Stimulated activated CD4-positive, alpha-beta T cell treated with anti-CD3 and anti-CD28 coated beads, Interleukin-1b, Interleukin-23, amount 100 ng/mL, for 1 hour (primary cell): ENCODE measurements at places on chromosomes 3 and 15.

DNA sequence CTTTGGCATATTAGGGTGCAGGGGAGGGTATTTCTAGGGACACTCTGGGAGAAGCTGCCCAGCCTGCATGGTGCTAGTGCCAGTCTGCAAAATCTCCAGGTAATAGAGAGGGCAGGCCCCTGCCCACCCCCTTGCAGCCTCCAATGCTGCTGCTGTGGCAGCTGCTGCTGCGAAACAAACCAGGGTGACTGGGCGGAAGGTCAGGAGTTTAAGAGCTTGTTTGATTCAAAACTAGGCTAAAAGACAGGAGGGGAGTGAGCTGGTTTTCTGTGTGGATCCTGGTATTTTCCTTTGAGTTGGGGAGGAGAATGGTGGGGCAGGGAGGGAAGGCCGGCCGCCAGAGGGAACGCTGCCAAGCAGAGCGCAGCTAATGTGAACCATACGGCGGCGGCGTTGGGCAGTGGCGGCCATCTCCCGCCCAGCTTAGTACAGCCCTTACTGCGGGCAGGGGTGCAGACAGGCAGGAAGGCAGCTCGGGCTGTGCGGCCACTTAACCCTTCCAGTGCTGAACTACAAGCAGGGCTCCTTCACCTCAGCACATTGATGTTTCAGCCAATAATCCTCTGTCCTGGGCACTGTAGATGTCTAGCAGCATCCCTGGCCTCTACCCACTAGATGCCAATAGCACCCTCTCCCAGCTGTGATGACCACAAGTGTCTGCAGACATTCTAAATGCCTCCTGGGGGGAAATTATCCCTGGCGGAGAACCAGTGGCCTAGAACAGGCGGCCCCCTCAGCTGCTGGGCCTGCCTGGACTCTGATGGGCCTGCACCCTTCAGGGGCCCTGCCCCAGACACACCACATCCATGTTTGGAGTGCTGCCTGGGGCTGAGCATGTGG, 125.7 kb downstream of the EEFSEC start:
- no peak for DNase-seq

DNA sequence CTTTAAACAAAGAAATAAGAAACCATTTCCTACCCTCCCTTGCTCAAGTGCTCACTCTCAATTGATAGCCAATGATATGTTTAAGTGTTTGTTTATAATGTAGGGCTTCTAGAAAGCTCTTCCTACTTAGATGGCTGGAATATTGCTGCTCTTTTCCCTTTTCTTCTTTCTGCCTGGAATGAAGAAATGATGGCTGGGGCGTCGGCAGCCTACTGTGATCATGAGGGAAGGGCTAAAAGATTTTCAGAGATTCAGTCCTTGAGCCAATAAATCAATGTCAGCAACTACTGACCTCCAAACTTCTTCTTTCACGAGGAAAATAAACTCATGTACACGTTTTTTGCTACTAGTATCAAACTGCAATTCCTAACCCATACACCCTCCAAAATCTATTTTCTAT, 2.1 kb upstream of the GPR27 start:
- DNase-seq: no peak

DNA sequence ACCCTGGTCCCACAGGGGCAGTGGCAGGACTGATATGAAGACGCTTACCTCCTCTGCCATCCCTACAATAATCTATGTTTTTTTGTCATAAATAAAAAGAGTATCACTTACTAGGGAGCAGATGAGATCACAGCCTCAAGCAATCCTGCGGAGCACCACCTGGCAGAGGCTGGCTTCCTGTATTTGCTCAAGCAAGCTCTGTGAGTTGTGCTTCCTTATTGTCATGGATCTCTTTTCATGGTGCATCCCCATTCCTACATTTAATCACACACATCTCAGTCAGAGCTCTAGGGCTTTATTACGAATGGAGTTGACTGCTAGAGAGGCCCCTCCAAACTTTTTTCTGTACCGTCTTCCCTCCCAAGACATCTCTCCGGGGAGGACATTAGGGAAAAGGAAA, 186.0 kb downstream of the UBE2E2 start:
- no peak for DNase-seq

- DNase-seq: no peak
These were observed 495.0 kb upstream of the ZNF385D start for GRCh38 chr3:22245811-22246583.

- no peak for DNase-seq
These were observed 123.4 kb downstream of the TLE3 start for GRCh38 chr15:69974321-69974720.

- DNase-seq: no peak
These were observed 99.9 kb downstream of the APBA2 start for GRCh38 chr15:28985691-28986090.

DNA sequence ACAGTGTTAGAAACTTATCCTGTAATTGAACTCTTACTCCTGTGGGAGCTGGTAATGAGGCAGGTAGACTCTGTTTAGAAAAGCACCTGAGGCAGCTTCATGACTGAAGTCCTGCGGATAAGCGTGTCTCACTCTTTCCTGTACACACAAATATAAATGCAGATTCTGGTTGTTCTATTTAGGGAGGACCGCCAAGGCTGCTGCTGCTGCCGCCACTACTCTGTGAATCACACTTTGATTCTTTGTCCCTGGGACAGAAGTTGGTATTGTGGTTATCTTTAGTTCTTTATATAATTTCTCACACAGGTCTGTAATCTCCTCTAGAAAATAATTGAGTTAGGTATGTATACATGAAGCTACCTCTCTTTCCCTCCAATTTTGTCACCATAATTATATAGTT, 3.6 kb downstream of the LSAMP start:
- no peak for DNase-seq

GRCh38 chr15:63366451-63366850, 15.2 kb downstream of the CA12 start:
- no peak for DNase-seq

GRCh38 chr3:113783980-113784379, 37.1 kb downstream of the ATP6V1A start:
- DNase-seq: no peak

DNA sequence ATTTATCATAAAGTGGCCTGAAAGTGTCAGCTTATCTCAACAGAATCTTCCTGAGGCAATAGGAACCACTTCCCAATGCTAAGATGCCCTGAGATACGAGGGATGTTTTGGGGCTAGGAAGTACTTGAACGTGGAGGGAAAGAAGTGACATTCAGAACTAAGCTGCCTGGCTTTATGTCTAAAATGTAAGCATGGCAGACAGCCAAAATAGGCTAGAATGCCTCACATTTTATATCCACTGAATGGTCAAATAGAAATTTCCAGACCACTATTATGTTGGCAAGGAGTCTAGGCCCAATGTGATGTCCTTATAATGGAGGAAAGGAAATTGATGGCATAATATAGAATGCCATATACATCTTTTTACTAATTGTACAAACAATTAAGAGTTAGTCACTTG, 154.9 kb downstream of the PEX5L start:
- no peak for DNase-seq

- no peak for DNase-seq
These were observed 711.7 kb upstream of the GOLIM4 start for GRCh38 chr3:168807448-168807847.

GRCh38 chr3:71051893-71052687, 531.4 kb downstream of the FOXP1 start:
- DNase-seq: no peak

- DNase-seq: no peak
These were observed 47.1 kb downstream of the FLNB start for GRCh38 chr3:58055314-58055713.

DNA sequence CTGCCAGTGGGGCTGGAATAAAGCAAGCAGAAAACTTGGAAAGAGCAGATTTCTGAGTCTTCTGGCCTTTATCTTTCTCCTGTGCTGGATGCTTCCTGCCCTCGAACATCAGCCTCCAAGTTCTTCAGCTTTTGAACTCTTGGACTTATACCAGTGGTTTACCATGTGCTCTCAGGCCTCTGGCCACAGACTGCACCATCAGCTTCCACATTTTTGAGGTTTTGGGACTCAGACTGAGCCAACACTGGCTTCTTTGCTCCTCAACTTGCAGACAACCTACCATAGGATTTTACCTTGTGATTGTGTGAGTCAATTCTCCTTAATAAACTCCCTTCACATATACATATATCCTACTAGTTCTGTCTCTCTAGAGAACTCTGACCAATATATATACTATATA, 706.6 kb downstream of the NR2F2 start:
- DNase-seq: no peak

DNA sequence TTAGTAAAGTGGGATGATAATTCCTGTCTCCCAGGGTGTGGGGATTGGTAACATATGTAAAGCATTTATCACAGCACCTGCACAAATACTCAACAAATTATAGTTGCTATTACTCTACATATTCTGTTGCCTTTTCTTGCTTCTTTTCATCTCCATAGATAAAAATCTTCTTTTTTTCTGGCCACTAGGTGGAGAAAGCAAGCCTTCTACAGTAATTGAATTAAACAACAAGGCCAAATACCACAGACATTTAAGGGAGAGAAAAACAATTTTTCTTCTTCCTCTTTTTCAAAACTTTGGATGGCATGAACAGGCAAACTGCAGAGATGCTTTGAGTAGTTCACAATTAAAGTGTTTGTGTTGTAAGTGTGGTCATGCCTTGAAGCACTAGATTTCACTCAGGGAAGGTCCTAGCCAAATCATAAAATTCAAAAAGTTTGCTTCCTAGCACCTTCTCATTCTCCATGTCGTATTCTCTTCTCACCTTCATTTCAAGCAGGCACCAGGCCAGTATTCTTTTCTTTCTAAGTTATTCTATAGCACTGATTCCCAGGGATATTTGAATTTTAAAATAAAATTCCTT, 493.4 kb upstream of the TGFBR2 start:
- no peak for DNase-seq

DNA sequence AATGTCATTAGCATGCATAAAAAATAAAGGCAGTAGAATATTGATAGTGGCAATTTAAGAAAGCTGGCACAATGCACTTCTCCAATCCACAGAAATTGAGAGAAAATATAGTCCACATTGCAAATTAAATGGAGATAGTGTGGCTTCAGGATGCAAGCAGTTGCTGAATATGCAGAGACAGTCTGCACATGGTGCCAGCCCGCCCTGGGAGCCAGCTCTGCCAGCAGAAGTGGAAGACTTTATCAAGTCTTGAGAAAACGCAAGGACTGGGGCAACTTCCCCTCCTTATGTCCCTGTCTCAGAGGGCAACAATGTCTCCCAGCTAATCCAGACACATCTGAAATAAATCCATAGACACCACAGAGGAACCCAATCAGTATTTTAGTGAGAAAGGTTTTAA, 57.2 kb downstream of the MB21D2 start:
- no peak for DNase-seq

DNA sequence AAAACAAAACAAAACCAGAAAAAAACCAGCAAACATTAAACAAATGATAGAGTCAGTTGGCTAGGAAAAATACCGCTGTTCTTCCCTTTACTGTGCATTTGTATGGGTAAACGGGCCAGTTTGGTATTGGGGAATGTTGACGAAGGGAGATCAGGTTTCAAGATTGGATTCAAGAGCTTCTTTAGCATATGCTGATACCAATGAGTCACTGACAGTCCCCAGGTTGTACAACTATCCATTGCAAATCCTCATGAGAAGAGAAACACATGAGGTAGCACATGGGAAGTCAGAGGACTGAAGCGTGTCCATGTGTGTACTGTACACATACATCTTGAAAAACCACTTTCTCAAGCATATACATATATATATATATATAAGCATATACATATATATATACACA, 25.6 kb downstream of the TIGIT start:
- no peak for DNase-seq

GRCh38 chr3:76311941-76312340, 526.6 kb upstream of the ZNF717 start:
- no peak for DNase-seq

- no peak for DNase-seq
These were observed 94.1 kb downstream of the ITPR1 start for GRCh38 chr3:4587061-4587837.

DNA sequence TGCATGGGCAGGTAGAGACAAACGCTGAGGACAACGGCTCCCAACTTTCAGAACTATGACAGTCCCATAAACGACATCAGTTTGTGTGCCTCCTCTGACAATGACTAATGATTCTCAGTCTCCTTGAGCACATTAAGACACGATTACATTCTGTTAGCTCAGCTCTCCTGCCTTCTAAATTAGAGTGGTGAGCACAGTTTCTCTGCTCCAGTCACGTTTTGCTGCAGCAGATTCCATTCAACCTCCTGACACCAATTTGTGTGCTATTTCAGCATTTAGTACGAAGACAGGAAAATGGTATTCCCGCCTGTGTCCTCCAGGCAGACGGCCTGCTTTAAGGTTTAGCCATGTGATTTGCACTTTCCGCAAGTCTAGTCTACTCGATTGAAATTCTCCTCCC, 458.4 kb upstream of the CFAP20DC start:
- no peak for DNase-seq

GRCh38 chr3:38576526-38577370, 72.7 kb downstream of the SCN5A start:
- no peak for DNase-seq

GRCh38 chr15:89772932-89773583, 3.1 kb upstream of the MESP2 start:
- DNase-seq: no peak

GRCh38 chr15:65900488-65900887, 31.2 kb downstream of the RAB11A start:
- DNase-seq: no peak

DNA sequence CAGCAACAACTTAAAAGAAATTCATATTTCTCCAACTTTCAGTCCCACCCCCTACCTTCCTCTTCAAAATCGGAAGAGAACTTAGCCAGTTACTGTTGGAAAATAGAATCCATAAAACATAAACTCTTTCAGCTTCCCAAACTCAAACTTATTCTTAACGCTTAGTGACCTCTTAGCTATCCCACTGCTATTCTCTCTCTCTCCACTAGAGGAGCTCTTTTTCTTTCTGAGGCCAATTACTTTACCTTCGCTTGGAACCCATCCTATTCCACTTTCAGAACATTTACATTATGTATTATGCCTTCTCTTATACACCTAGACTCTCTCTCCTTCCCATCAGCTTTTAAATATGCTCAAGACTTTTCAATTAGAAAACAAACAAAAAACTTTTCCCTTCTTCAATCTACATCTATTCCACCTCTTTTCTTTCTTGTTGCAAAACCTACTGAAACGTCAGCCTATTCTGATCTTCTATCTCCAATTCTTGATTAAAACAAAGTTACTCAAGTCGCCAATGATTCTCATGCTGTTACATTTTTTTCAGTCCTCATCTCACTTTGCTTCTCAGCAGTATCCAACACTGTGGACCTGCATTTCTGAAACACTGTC, 13.4 kb upstream of the GHSR start:
- DNase-seq: no peak

DNA sequence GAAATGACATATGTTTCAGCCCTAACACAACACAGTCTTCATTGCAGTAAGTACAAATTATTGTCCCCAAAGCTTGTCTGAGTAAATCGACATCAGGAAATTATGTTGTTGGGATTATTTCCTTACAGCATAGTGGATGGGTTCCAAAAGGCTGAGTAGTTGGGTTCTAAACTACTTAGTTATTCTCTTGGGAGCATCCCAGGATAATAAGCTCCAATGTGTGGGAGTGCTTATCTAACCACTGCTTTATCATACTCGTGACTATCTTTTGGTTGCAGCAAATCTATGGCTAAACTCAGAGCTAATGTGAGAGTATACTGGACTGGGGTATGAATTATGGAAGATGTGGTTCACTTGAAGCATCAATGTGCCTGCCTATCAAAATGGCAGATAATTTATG, 128.5 kb downstream of the RBMS3 start:
- no peak for DNase-seq
